SK-N-SH treated with all-trans-retinoic acid at 6 μM for 48 hours (cell line): ENCODE measurements at places on chromosomes 5 and 9.

DNA sequence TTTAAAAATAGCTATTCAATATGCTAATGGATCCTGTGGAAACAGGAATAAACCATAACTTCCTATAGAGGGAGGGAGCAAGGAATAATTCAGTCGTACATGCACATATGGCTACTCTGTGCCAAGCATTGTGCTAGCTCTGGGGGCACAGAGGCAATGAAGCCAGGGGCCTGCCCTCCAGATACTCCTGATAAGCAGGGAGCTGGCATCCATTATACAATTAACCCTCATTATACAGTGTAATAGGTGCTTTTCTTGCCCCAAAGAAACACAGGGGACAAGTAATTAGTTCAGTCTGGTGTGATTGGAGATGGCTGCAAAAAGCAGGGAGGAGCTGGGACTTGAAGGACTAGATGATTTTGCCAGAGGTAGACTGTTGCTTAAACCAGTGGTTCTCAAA is 200.4 kb downstream of the SREK1 start:
- no peak for ATAC-seq

- no peak for ATAC-seq
These were observed 584.9 kb downstream of the MAT2B start for GRCh38 chr5:164090358-164090757.

DNA sequence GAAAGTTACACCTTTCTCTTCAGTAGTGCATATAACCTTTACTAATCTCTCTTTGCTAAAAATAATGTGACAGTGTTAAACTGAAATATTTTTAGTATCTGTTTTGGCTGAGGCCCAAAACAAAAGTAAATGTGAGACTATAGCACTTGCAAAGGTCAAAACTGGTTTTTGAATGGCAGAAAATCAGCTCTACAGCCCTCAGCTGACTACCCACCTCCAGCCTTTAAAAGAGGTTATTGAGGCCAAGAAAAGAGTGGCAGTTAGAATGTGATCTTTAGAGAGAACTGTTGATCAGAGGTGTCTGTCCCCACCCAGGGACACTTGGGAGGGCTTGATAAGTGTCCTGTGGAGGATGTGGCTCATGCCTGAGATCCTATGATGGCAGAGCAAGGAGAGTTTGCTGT is 30.9 kb downstream of the PRKACG start:
- no peak for ATAC-seq

GRCh38 chr9:91824601-91825305 is 125.3 kb downstream of the ROR2 start:
- ATAC-seq = peak; percentile 79

- no peak for ATAC-seq
These were observed 137.3 kb downstream of the LHFPL2 start for GRCh38 chr5:78511121-78511906.

- no peak for ATAC-seq
These were observed 124.3 kb upstream of the SMARCA2 start for GRCh38 chr9:1890816-1891215.

GRCh38 chr9:94140791-94141790 is 56.8 kb downstream of the PTPDC1 start:
- ATAC-seq = peak; percentile 4; the same call in 1 of the 3 replicates

DNA sequence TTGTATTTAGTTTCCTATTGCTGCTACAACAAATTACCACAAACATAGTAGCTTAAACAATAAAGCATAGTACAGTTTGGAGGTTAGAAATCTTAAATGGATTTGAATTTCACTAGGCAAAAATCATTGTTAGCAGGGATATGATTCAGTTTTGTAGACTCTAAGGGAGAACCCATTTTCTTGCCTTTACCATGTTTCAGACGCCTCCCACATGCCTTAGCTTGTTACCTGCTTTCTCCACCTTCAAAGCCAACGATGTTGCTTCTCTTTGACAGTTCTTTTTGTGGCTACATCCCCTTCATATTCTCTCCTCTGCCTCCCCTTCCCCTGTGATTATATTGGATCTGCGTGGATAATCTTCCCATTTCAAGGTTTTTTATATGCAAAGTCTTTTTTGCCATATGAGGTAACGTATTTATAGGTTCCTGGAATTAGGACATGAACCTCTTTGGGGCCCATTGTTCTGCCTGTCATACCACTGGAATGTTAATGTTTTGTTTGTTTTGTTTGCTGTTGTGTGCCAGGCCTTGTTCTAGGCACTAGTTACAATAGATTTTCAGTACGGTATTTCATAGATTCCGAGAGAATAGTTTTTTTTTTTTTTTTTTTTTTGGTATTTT is 54.1 kb downstream of the UHRF2 start:
- ATAC-seq = no peak

DNA sequence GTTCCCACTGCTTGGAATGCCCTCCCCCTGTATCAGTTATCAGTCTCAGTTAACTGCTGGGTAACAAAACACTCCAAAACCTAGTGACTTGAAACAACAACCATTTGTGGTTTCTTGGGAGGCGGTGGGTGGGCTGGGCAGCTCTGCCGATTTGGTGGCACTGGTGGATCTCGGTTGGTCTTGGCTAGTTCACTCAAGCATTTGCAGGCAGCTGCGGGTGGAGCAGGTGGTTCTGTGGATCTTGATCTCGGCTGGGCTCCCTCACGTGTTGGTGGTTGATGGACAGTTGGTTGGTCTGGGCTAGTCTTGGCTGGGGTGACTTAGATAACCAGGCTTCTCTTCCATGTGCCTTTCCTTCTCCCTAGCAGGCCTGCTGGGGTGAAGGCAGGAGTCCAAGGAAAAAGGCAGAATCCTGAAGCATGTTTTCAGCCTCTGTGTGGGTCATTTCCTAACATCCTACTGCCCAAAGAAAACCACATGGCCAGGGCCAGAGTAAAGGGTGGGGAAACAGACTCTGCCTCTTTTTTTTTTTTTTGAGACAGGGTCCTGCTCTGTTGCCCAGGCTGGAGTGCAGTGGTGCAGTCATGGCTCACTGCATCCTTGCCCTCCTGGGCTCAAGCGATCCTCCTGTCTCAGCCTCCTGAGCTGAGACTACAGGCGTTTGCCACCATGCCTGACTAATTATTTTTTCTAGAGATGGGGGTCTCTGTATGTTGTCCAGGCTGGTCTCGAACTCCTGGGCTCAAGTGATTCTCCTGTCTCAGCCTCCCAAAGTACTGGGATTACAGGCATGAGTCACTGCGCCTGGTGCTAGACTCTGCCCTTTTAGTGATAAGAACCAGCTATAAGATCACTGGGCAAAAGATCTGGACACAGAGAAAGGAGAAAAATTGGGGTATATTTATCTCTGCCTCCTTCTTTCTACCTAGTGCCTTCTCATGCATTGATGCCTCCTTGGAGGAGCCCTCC is 183.7 kb downstream of the RGS3 start:
- no peak for ATAC-seq
